ENCODE measurements at places on chromosomes 16 and 17.

DNA sequence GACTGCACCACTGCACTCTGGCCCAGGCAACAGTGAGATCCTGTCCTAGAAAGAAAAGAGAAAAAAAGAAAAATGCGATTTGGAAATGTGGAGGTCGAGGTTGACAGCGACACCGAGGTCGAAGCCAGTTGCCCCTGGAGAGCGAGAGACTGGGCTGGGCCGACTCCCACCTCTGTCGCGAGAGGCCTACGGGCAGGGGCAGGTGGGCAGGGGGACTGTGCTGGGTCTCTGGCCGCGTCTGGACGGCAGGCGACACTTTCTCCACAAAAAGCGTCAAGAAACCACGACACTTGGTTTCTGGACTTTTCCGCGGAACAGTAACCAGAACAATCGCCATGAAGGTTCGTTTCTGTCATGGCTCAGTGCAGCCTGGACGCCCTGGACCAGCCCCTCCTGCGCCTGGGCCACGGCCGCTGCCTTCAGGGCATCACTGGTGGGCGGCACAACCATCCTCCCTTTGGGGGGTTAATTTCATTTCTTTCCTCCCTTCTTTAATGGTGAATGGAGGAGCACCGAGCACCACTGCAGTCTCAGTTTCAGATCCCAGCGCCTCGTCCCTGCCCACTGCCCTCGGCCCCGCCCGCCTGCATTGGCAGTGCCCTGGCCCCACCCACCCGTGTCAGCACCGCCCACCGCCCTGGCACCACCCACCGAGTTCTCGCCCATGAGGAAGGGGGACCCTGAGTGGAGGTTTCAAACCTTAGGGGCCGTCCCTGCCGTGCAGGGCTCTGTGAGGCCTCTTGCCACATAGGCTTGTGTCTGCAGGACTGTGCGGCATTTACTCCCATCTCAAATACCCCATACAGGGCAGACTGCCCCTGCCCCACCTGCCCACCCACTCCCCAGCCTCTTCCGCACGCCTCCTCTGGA lies 18.5 kb upstream of the CDH15 start:
- DNase-seq, result no peak

DNA sequence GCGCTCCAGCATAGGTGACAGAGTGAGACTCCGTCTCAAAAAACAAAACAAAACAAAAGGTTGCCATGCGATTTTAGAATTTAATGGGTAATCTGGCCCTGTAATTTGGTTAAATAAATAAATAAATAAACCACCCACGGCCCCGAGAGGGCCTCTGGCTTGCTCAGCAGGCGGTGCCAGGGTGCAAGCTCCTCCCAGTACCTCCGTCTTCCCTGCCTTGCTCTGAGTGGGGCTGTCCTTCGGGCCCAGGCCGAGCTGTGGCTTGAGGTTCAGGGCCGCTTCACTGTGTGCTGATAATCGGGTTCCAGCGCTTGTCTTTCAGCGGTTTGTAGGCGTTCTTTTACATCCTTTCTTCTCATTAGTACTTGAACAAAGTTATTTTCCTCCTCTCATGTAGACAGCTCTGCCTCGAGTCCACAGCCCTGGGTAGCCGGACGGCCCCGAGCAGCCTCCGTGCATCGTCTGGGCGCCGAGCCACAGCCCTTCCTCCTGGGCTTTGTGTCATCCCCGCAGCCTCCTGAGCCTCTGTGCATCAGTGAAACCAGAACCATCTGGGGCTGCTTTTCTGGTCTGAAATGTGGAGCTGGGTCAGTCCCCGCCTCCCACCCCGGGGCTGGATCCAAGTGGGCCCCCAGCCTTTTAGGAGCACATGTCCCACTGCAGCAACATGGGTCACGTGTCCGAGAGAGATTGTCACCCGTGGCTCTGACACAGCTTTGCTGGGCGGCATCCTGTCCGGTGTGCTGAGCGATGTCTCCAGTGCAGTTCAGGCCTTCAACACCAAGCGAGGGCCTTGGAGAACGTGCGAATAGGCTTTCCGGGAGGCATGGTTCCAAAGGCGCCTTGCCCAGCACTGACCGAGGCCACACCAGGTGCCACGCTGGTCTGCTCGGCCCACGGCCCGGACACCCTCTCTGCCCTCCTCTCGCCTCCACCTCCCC lies 157.4 kb upstream of the CHMP6 start:
- DNase-seq, result no peak

- DNase-seq, result no peak
Measured at GRCh38 chr17:78127239-78127887, 1.2 kb downstream of the TMC6 start.

DNA sequence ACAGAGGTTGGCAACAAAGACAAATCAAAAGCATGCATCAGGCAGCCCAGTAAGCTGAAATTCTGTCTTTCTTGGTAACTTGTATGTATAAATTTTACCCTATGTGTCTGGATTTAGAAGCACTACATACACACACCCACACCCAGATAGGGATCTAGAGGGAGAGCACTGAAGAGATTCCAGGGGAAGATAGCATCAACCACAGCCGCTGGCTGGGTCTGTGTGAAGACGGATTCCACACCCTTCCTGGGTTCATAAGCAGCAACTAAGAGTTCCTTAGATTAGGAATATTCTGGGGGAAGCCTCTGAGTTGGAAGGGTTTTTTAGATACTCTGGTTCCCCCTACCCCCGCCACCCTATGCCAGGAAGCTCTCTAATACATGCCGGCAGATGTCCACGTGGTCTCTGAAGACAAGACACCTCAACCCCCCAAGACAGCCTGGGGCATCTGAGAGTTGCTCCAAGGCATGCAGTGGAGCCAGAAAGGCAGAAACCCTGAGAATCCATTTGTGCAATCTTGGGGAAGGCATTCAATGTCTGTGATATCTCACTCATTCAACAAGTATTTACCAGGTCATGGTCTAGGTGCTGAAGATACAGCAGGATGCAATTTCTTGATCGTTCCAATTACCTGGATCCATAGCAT lies 86.4 kb downstream of the NOG start:
- DNase-seq, result no peak

GRCh38 chr16:27233731-27234130 lies 30.4 kb downstream of the KDM8 start:
- no peak for DNase-seq

DNA sequence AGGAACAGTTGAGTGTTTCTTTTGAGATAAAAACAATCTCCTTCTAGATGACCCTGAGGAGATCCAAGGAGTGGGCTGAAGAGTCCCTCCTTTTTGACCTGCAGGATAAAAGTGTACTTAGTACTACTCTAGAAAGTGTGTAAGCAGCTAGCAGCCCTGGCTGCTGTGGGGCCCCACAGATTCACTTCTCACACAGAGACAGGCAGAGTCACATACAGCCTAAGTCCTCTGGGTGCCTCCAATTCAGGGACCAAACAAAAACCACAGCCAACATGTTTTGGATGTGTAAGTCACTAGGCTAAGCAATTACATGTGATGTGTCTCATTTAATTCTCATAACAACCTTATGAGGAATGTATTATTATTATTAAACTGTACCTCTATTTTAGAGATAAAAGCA lies 97.1 kb downstream of the TMEM100 start:
- DNase-seq, result no peak

GRCh38 chr16:21190599-21190998 lies 20.8 kb downstream of the ZP2 start:
- no peak for DNase-seq

DNA sequence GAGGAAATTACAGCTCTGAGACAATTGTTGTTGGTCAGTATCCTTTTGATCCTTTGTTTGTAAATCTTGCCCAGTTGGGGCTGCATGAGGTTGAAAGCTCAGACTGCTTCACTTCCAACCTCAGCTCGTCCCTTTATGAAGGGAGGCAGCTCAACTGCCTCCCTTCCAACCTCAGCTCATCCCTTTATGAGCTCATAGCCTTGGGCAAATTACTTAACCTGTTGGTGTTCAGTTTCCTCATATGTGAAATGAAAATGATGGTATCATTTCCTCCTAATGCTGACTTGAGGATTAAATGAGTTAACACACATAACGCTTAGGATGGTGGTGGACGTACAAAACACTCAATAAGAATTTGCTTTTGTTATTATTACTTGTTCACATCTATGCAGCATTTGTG lies 265.1 kb downstream of the CDH13 start:
- DNase-seq, result no peak

DNA sequence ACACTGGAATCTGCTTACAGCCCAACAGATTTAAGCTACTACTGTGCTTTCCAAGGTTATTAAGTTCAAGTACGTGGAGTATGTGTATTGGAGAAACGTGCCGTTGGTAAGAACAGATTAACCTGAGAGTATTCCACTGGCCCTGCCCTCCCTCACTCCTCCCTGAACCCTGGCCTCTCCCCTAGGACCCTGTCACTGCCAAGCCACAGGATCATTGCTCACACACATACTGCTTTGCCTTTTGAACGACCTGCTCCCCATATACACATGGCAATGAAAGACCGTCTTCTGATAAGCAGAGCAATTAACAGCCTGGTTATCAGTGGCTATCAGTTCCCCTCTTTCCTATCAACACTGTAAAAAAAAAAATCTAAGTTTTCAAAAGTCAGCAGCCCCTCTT lies 458.9 kb upstream of the DYNLRB2 start:
- DNase-seq, result no peak

DNA sequence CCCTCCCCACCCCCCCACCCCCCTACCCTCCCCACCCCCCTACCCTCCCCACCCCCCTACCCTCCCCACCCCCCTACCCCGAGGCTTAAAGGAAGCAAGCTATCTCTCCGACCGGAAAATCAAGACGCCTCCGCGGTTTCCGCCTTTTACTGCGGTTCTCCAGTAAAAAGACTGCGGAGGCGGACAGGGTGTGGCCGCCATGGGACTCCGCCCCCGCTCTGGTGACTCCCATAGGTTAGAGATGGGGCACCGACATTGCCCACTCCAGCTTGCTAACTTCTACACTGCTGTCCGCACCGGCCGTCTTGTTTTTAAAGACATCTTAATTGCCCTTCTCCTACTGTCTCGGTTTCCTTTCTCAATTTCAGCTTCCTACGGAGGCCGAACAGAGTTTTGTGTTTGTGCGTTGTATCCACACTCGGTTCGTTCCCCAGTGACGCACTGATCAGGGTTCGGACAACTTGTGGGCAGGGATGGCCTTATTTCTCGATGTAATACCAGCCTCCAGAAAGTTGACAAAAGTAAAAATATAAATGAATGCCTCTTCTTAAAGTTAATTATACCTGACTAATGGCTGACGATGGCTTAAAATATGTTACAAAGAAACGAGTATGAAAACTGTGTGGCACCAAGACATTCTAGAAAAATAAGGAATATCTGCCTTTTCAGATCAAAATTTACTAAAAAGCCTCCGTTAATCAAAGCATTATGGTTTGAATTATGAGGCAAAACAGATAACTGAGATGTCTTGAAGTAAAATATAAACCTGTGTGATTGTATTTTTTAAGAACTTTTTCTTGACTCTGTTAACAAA lies 1.1 kb upstream of the ZNF200 start:
- DNase-seq, result peak; percentile 41

DNA sequence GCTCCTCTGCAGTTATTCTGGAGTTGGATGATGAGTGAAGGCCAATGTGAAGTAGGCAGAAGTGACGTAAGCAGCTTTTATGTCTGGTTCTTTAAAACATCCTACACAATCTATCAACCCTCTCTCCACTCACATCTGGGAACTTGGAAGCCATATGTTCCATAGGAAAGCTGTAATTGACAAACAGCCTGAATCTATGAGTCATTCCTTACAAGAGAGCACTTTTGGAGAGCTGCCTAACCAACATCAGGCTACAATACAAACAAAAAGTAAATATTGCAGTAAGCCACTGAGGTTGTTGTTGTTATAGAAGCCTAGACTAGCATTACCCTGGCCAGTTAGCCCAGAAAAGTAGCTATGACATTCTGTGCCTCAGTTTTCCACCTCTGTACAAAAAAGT lies 5.9 kb downstream of the CCL7 start:
- no peak for DNase-seq

- DNase-seq, result no peak
Measured at GRCh38 chr16:69073181-69073702, 32.2 kb upstream of the HAS3 start.

DNA sequence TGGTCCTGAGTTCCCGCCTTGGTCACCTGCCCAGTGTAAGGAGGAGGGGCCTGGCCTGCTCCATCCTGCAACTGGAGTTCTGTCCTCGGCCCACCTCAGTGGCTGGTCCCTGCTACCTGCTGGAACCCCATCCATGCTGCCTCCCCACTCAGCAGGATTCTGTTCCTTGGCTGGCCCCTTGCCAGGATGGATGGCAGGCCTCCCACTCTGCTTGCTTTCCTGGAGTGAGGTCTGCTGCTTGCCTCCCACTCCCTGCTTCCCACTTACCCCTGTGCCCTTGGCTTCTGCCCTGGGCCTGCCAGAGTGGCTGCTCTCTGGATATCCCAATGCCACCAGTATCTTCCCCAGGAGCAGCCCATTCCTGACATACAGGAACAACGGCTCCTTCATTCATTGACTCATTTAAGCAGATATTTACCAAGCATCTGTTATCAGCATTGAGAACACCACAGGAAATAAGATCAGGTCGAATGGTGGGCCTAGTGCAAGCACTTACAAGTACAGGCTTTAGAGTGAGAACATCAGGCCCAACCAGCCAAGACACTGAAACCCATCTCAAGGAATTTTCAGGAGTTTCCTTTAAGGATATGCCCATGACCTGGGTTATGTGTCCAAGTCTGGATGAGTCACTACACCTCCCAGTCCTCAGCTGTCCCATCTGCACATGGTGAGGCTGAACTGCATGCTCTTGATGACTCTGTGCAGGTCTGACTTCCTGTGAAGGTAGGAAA lies 17.0 kb upstream of the RPRML start:
- no peak for DNase-seq

- DNase-seq, result no peak
Measured at GRCh38 chr16:24986512-24987303, 28.5 kb downstream of the ARHGAP17 start.

DNA sequence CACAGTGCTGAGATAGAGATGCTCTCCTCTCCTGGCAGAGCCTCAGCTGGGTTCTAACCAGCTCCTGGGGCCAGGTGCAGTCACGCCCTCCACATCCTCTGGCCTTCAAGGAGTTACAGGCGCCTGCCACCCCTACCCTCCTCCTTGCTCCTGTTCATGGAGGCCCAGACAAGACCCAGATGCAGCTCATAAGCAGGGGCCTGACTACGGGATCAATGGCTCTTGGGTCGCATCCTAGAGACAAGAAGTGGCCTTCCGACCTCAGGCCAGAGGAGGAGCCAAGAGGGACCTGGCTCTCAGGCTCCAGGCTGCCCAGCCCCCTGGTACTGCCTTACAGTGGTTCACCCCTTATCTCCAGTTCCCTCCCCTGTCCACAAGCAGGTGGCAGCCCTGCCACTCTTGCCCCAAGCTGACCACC lies 23.0 kb downstream of the ARHGAP27 start:
- DNase-seq, result no peak

- DNase-seq, result no peak
Measured at GRCh38 chr16:68915589-68915988, 72.3 kb downstream of the TANGO6 start.

GRCh38 chr17:73284354-73284753 lies 22.7 kb upstream of the CPSF4L start:
- no peak for DNase-seq

GRCh38 chr17:65173976-65174683 lies 37.0 kb downstream of the RGS9 start:
- DNase-seq, result no peak

GRCh38 chr17:14768923-14769322 lies 468.0 kb downstream of the HS3ST3B1 start:
- no peak for DNase-seq
